ENCODE measurements at places on chromosomes 6 and 20. TPM values are rescaled to one million over a fixed set of nuclear protein-coding genes. Genes with fewer than 3 reads are reported as not detected.

Gene SLC17A1
- total RNA-seq = not detected

Gene L3MBTL3
- total RNA-seq = 15.4 TPM

DNA sequence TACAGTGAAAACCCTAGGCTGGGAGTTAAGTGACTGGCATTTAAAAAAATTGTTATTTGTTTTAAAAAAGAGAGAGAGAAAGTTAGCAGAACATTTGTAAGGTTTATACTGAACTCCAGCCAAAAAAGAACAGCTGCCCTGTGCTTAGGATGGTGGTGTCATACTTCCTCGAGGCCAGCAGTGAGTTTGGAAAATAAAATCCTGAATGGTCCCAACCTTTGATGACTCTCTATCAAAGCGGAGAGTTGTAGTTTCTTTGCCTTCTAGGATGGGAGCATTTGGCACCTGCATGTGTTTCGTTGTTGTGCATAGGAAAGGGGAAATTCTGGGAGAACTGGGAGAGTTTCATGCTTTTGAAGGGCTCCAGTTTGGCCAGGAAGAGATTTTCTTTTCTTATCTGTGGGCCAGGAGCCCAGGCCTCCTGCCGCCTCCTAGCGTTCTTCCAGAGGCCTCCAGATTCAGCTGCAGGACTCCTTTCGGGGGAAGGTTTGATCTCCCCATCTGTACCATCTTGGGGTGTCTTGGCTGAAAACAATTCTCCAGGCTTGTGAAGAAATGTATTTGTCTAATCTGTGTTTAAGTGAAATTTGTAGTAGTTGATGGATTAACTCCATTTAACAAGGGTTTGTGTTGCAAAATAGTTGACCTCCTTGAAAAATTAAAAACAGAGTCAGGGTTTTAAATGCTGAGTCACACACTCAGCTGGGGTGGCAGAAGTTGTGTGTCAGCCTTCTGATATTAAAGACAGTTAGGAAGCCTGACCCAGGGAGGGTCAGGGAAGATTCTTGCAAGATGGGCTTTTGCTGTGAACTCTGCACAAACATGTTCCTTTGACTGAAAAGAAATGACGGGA, 63.4 kb downstream of the TXNDC5 start:
- H3K36me3 ChIP-seq = no peaks in the 10 kb centered on the region
- DNase-seq = no peak
- H3K4me3 ChIP-seq = no peak overlapping the region
- H3K27ac ChIP-seq = peak overlapping the region; percentile 66
- H3K4me1 ChIP-seq = peaks cover 17% of the 10 kb centered on the region

- H3K4me3 ChIP-seq = no peak overlapping the region
- peaks cover 17% of the 10 kb centered on the region for H3K4me1 ChIP-seq
- H3K36me3 ChIP-seq = no peaks in the 10 kb centered on the region
- no peak for DNase-seq
Observed at GRCh38 chr6:424741-425417, 33.3 kb downstream of the IRF4 start.

DNA sequence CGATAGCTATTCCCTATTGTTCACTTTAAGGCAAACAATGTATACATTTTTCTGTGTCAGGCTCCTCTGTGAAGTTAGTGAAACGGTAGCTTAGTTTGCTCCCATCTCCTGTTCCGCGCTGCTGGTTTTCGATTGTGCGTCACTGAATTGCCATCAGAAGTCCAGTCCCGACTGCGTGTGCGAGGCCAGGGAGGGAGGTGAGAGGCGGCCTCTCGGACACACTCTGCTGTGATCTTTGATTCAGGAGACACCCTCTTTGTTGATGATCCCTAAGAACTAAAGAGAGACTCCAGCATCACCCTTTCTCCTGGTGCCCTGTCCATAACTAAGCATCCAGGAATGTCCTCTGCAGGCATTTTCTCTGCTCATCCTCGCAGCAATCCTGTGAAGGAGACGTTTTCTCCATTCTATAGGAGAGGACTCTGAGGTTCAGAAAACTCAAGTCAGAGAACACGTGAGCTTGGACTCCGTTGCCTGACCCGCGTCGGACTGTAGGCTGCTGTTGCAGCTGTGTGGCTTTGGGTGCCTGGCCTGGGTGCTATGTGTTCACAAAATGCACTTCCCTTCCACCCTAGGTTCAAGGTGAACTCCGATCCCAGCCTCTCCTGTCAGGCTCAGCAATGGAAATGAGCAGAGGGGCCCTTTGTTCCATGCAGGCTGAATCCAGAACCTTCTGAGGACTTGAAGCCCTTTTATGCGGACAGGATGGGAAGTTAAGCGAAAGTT, 24.1 kb upstream of the UNC93A start:
- no peaks in the 10 kb centered on the region for H3K4me1 ChIP-seq
- peaks cover 24% of the 10 kb centered on the region for H3K27me3 ChIP-seq
- H3K36me3 ChIP-seq = peaks cover 2% of the 10 kb centered on the region
- no peak for DNase-seq
